ENCODE measurements at places on chromosomes 16 and 17.

- no peak for DNase-seq
Observed at GRCh38 chr16:8634991-8635736, 13.7 kb downstream of the METTL22 start.

DNA sequence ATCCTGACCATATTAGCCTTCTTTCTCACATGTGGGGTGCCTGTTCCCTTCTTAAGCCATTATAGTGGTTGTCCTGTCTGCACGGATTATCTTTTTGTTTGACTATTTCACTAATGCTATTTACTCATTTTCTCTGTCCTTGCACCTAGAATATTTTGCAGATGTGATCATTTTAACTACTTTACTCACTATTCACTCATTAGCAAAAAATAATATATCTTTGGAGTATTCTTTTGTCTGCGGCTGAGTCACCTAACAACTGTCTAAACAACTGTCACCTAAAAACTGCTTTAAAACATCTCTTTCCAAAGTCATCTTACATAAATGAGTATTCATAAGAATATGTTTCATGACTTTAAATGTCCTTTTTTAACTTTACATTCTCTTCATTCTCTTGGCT is 87.4 kb downstream of the KCNJ2 start:
- no peak for DNase-seq

DNA sequence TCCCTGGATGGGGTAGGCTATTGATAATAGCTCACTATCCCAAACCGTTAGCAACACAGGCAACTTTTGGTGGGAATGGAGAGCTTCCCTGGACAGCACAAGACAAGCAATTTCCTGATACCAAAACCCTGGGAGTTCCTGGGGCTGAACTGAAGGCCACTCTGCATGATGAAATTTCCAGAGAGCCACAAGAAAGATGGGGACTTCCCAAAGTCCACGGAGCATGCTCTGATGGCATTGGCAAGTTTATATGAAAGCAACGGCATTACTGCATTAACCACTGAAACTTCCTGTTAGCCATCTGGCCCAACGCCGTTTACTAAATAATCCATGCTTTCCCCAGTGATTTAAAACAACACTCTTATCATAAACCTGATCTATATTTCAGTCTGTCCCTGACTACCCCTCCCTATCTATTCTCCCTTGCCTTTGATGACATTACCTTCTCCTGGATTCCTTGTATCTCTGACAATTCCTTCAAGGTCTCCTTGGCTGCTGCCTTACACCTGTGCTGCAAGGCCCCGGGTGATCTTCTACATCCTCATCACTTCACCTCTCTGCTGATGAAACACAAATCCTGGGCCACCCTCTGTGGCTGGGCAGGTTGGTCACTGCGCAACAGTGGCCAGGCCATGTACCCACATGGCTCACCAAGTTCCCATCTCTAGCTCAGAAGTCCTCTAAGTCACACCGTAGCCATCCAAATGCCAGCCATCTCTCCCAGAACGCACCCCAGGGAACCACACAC is 108.5 kb upstream of the RCVRN start:
- no peak for DNase-seq

- DNase-seq, result no peak
Observed at GRCh38 chr17:27283060-27283459, 10.9 kb upstream of the WSB1 start.

DNA sequence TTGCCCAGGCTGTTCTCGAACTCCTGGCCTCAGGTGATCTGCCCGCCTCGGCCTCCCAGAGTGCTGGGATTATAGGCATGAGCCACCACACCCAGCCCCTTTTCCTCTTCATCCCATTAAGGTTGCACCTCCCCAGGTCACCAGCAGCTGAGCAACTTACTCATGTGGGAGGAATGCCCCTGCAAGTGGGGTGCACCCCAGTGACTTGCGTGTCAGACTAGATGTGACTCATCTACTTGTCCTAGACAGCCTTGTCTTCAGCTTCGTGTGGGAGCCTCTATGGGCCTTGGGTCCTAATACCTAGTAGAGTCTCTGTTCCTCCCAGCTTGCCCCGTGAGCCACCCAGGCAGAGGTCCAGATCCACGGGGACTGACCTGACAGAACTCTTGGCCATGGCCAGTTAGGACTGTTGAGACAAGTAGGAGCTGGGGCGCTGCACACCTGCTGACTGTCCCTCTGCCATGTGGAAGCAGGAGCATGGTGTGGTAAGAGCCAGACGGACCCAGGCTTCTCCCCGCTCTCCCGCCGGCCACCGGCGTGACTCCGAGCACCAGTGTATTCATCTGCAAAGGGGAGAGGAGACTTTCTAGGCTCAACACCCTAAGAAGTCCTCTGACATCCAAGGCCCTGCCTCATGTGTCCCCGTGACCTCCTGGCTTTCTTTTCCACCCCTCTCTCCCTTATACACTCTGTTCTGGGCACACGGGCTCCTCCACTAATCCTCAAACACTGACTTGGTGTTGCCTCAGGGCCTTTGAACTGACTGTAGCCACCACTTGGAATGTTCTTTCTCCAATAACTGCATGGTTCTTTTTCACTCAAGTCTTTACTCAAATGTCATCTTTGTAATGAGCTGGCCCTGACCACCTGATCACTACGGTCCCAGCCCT is 11.6 kb upstream of the CBX4 start:
- DNase-seq, result no peak

- no peak for DNase-seq
Observed at GRCh38 chr16:17329391-17329790, 141.4 kb downstream of the XYLT1 start.

DNA sequence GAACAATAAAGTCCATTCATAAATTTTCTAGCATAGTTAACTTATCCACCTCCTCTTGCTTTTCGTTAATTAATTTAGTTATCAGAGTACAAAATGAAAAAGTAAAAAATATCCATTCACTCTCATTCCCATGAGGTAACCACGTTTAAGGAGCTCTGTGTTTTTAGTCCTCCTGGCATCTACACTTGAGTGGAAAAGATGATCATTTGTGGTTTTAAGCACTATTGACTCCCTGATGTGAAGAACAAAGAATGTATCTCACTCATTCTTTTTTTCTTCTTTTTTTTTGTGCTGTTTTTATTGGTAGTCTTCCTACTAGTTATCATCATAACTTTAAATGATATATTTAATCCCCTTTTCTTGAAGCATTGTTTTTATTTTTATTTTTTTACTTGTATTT is 26.1 kb downstream of the QPRT start:
- DNase-seq, result no peak

DNA sequence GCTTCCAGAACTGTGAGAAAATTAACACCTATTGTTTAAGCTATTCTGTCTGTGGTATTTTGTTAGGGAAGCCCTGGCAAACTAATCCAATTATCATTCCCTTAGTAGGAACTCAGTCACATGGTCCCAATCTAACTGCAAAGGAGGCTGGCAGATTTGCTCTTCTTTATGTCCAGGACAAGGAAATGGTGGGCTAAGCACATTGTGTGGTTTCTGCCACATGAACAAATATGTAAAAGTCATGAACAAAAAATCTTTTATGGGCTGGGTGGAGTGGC is 278.6 kb upstream of the RPL38 start:
- no peak for DNase-seq

Data from body of pancreas (tissue), 4 donors.